Epithelial cell of alveolus of lung (primary cell): ENCODE measurements at places on chromosomes 11 and 22. TPM values are rescaled to one million over a fixed set of nuclear protein-coding genes. Genes with fewer than 3 reads are reported as not detected.

Gene MMP12
- total RNA-seq = not detected in 2 replicates

Gene THOC5
- 29.1 and 40.3 TPM in 2 replicates for total RNA-seq

Gene NPAS4
- total RNA-seq = not detected in 2 replicates

Gene SSH3
- 17.8 and 26.7 TPM in 2 replicates for total RNA-seq

Gene LDHAL6A
- total RNA-seq = not detected in 2 replicates

Gene LRRC75B
- total RNA-seq = 11.7 and 12.5 TPM in 2 replicates

Gene SCGB1A1
- not detected in 2 replicates for total RNA-seq

Gene CTSF
- 20.9 and 146 TPM in 2 replicates for total RNA-seq

Gene SMTNL1
- not detected in 2 replicates for total RNA-seq

Gene BID
- 26.7 and 80.4 TPM in 2 replicates for total RNA-seq

Gene YPEL1
- total RNA-seq = 0.52 and 4.1 TPM in 2 replicates

Gene AP1B1
- total RNA-seq = 36.2 and 63.7 TPM in 2 replicates

Gene ZBED4
- 11.7 and 14.4 TPM in 2 replicates for total RNA-seq

Gene MS4A12
- total RNA-seq = not detected in 2 replicates

Gene PLEKHA7
- 1.1 and 1.7 TPM in 2 replicates for total RNA-seq

Gene KCNE3
- total RNA-seq = 0.52 and 6.3 TPM in 2 replicates

Gene MYBPC3
- total RNA-seq = not detected in 2 replicates

Gene C22orf31
- not detected in 2 replicates for total RNA-seq

Gene SAA4
- total RNA-seq = not detected in 2 replicates

Gene MRGPRX3
- total RNA-seq = not detected in 2 replicates

Gene DDX6
- 57.4 and 128 TPM in 2 replicates for total RNA-seq
